ENCODE measurements at places on chromosomes 1 and 21.

DNA sequence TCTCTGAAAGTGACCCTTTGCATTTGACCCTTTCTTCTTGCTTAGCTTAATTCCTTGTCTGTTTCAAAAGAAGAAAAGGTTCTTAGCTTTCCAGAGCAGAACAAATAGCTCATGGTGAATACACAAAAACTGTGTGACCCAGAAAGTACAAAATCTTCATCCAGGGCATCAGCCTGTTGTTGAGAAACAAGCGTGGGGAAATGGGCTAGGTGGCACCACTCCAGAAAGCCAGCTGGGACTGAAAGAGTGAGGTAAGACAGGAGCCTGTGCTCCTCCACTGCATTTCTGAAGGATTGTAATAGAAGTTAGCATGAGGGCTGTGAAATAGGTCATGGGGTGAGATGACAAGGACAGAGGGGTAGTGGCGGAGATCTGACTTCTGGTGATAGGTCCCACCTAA is 45.8 kb downstream of the CYP2J2 start:
- peak; percentile 17 for DNase-seq

DNA sequence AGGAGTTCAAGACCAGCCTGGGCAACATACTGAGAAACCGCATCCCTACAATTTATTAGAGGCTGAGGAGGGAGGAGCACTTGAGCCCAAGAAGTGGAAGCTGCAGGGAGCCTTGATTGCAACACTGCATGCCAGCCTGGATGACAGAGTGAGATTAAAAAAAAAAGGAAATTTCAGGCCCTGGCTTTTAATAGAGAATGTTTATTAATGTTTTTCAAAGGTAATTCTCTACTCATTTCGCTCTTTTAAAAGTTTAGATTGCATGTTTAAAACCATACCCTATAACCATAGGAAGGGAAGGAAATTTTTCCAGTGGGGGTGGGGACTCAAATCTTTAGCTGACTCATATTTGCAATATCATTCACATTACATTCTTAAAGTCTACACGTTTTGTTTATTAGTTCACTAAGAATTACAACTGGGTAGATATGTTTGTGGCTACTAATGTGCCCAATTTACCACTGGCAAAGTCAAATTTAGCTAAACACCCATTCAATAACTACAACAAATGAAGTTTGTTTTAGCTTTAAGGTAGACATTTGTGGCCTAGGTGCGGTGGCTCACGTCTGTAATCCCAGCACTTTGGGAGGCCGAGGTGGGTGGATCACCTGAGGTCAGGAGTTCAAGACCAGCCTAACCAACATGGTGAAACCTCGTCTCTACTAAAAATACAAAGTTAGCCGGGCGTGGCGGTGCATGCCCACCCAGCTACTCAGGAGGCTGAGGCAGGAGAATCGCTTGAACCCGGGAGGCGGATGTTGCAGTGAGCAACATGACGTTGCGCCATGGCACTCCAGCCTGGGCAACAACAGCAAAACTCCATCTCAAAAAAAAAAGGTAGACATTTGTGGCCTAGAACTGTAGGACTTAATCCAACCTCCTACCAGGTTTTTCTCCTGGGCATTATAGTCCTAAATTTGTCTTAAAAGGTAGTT is 5.0 kb downstream of the KDM5B start:
- DNase-seq = peak; percentile 55

GRCh38 chr1:1374589-1374928 is 448 bp downstream of the AURKAIP1 start:
- no peak for DNase-seq

DNA sequence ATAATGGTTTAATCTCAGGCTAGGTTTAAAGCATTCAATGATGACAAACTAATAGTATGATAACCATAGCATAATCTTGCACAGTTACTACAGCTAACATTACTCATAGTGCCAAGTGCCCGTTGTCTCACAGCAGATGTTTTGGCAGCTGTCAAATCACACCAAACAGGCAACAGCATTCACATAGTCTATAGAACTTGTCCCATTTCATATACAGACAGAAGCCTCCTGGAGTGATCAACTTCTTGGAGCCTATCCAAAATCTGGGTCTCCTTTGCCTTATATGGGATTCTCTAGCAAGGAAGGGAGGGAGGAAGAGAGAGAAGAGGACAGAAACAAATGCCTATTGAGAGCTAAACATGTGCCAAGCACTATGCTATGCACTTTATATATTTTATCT is 250.6 kb upstream of the ZP4 start:
- no peak for DNase-seq

GRCh38 chr1:42942444-42942843 is 16.2 kb downstream of the SLC2A1 start:
- no peak for DNase-seq

DNA sequence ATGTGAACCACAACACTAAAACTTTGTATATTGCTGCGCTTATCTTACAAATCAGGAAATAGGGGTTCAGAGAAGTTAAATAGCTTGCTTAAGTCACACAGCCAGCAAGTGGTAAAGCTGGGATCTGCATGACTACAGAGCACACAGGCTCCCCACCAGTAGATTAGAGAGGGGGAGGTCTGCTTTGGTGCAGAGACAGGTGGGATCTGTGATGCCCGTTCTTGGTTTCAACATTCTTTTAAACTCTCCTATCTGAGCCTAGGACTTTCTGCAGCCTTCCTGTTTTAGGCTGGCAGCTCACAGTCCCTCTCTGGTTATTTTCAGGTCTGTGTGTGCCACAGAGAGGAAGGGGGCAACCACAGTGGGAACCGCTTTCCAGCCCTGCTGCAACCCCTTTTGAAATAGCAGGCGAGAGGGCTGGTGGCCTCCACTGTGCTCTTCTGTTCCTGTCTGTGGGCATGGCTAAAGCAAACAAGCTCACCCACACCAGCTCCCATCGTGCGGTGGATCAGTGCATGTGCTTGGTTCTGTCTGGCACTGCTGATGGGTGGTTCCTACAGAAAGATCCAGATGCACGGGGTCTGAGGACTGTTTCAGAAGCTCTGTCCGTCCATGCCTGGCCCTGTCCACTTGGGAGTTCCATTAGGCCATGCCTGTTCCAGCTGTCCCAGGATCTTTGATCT is 1.7 kb upstream of the IL6R start:
- DNase-seq = no peak
